ENCODE measurements at places on chromosomes 5 and 9.

DNA sequence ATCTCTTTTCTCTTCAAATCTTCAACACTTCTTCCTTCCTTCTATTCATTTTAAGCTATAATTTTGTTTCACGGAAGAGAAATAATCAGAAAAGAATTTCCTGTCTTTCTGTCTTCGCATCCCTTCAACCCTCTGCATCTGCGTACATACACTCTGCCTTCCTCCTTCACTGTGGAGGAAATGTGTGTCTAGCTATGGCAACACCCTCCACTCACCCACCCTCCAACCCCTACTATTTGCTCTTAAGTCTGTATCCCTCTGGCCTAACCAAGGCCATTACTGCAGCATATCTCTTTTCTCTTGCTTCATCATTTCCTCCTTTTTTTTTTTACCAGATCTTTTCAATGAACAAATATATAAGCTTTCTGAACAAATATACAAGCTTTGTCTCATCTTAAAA lies 105.7 kb upstream of the NUDT12 start:
- no peak for DNase-seq

DNA sequence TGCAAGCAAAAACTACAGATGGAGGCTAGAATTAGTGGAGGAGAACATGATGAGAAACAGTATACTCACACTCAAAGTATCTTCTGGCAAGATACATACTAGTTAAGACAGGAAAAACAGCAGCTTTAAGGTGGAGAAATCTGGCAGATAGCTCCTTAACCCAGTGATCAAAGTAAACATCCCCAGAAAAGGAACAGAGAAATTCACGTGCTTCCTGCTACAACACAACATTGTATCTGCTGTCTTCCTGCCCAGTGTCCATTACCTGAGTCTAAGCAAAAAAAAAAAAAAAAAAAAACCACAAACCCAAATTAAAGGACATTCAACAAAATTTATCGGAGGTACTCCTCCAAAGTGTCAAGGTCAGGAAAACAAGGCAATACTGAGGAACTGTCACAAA lies 38.4 kb downstream of the ROR2 start:
- no peak for DNase-seq

DNA sequence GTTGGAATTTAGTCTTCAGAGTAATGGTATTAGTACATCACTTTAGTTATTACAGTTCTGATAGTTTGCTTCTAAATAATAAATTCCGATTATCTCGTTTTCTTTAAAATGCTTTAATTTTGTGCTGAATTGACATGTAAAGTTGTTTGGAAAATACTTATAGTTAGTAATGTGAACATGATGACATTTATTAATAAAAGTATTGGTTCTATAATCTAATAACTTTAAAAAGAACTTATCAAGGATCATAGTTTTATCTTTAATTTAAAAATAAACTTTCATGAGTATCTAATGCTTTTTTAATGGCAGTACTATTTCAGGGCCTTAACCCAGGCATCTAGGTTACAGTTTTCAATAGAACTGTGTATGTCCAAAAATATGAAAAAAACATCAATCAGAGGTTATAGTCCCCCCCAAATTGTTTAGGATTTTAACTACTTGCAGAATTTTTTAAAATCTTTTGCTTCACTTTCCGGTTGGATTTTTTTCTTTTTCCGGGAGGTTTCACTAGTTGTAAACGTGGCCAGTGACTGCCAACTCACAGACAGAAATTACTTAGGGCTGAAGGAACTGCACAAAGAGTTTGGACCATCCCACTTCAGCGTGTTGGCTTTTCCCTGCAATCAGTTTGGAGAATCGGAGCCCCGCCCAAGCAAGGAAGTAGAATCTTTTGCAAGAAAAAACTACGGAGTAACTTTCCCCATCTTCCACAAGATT lies 680 bp downstream of the GPX8 start:
- DNase-seq: no peak

GRCh38 chr9:82170866-82171265 lies 182.3 kb downstream of the SPATA31D1 start:
- no peak for DNase-seq

DNA sequence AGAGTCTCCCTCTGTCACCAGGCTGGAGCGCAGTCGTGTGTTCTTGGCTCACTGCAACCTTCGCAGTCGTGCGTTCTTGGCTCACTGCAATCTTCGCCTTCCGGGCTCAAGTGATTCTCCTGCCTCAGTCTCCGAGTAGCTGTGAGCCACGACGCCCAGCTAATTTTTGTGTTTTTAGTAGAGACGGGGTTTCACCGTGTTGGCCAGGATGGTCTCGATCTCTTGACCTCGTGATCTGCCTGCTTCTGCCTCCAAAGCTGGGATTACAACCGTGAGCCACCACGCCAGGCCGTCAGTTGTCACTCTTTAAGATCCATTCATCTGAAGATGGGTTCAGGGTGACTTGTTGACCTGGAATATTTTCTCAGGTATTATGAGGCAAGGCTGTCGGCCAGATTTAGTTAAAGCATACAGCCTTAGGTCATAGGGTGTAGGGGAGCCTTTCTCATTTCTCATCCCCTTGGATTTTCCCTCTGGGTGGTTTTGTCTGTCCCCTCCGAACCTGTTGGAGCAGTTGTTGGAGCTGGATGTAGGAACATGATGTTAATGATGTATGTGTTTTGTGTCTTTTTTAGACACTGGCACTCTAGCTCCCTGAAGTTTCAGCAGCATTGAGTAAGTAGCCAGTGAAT lies 1.6 kb downstream of the SLC22A5 start:
- no peak for DNase-seq

DNA sequence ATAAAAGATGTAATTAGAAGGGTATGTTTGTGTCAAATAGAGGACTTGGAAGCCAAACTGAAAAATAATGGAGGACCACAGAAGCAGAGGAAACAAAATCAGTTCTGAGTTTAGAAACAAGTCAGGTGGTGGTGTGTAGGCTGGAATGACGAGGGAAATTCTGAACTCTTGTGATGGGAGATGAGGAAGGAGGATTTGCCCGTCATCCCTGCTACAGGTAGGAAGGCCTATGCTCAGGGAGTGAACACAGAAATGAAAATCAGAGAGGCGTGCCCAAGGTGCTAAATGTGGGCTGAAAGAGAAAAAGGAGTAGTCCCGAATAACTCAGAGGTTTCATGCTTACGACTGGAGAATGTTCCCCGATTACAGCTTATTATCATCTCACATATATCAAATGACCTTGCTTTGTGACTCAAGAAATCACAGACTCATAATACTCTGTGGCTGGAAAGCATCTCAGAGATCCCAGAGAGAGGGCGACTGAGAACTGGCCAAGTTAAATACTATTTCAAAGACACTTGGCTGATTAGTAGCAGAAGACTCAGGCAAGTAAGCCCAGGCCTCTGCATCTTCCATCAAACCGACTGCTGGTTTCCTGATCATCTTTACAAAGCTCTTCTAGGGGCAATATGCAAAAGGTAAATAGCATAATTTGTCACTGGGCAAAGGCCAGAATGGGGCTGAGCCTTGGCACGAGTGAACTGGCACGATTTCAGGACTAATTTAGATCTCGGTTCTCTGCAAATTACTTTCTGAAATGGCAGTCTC lies 126.0 kb downstream of the SUSD1 start:
- DNase-seq: no peak

DNA sequence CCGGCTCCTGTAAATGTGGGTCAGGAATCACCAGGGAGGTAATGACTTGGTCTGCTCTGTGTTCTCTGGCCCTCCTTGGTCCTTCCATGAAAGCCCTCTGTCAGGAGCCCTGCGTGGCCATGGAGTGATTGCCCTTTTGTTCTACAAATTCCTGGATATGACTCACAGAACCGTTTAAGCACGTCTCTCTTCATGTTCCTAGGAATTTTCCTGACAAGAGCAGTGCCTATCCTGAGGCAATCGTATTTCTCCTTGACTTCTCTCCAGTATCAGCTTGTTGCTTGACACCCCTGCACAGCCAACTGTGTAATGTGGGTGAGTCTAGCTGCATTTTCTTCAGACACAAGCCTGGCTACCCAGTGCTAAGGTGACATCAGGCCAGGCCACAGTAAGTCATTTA lies 274.3 kb upstream of the ZNF462 start:
- DNase-seq: no peak

- DNase-seq: no peak
Measured at GRCh38 chr5:72082048-72082447, 25.2 kb upstream of the MAP1B start.

DNA sequence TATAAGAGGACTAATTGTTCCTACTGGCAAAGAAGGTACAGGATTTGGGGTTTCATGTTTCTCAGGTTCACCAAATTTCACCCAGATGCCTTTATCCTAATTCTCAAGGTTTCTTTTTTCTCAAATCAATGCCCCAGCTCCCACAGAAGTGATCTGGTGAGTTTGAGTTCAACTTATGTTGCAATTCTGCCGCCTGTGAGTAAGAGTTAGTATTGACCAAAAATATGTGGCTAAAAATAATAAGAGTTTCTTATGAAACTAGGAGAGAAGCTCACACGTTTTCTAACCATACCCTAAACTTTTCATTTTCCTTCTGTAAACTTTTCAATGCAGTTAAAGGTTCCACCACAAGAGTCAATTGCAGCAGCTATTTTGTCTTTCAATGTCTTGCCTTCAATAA lies 15.1 kb downstream of the SLCO6A1 start:
- no peak for DNase-seq

DNA sequence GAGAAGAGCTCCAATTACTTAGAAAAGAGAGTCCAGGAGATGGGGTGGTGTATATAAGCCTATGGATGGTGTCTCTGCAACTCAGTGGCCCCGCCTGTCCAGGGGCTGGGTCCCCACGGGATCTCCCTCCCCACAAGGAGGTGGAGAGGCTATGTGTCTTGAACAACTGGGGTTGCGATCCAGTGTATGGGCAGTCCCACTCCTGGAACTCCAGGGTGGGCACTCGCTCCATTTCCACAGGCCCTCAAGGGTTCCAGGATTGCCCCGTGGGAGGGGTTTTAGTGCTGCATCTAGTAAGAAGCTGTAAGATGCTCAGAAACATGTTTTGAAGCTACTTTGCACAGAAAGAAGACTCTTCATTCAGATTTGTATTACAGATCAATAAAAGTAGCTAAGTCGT lies 558 bp upstream of the SMAD5 start:
- DNase-seq: peak; percentile 27

GRCh38 chr5:106907979-106908378 lies 762.8 kb downstream of the EFNA5 start:
- peak; percentile 25 for DNase-seq

GRCh38 chr5:61346511-61346910 lies 14.5 kb downstream of the ZSWIM6 start:
- DNase-seq: no peak

GRCh38 chr5:128673970-128674369 lies 135.9 kb upstream of the FBN2 start:
- no peak for DNase-seq

DNA sequence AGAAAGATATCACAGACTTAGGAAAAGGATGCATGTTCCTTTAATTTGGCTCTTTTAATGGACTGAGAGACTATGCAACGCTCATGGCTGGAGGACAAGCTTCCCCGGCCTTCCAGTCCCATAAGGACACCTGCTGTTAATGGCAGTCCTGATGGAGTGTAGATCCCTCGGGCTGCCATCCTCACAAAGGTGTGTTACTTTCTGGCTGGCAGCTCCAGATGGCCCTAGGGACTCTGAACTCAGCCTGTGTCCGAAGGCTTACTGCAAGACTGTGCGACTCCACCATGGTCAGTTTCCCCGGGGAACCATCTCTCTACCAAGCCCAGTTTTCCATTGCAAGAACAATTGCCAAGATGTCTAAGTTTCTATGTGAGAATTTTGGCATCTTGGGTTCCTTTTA lies 25.5 kb upstream of the KCNIP1 start:
- no peak for DNase-seq

- DNase-seq: no peak
Measured at GRCh38 chr5:180684623-180685161, 35.3 kb upstream of the FLT4 start.
